ENCODE measurements at places on chromosomes 16 and 17.

GRCh38 chr17:37089956-37090355, 141.2 kb downstream of the AATF start:
- H3K4me1 ChIP-seq, result no peaks in the 10 kb centered on the region
- no peak overlapping the region for H3K4me3 ChIP-seq
- no peak overlapping the region for H3K27ac ChIP-seq
- no peak for DNase-seq
- no peaks in the 10 kb centered on the region for H3K27me3 ChIP-seq

GRCh38 chr17:3049705-3050295, 13.6 kb downstream of the OR1D5 start:
- H3K4me1 ChIP-seq, result no peaks in the 10 kb centered on the region
- H3K27me3 ChIP-seq, result no peaks in the 10 kb centered on the region
- no peak overlapping the region for H3K27ac ChIP-seq

DNA sequence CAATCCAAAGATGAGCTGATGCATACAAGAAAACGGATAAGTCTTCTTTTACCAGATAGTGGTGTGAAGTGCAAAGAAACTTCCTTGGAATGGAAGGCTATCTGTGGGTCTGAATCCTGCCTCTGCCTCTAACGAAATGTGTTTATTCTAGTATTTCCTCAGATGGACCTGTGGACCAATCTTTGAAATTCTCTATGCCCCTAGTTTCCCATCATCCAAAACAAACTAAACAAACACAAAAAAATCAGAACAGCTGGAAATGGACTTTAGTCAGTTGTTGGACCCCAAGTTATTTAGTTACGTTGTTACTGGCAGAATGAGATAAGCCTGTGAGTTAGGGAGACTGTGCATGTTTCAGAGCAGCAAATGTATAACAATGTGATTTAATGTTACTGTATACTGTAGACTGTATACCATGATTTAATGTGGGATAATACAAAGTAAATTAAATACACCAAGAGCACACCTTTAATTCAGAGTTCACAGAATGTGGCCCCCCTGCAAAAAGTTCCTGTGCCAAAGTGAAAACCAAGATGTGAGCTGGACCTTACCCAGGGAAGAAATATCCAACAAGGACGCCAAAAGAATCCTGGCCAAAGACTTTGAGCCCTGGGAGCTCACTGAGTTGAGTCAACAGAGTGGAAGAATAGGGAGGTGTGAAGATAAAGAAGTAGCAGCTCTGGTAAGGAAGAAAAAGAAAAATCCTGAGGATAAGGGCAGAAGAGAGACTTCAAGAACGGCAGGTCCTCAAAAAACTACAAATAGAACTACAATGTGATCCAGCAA, 255.2 kb downstream of the CNTNAP4 start:
- H3K4me3 ChIP-seq, result no peak overlapping the region
- no peak for DNase-seq
- no peaks in the 10 kb centered on the region for H3K27me3 ChIP-seq

GRCh38 chr16:68715471-68715870, 21.6 kb upstream of the CDH1 start:
- H3K36me3 ChIP-seq, result no peaks in the 10 kb centered on the region
- DNase-seq, result no peak
- H3K4me3 ChIP-seq, result no peak overlapping the region
- no peak overlapping the region for H3K27ac ChIP-seq
- H3K4me1 ChIP-seq, result no peaks in the 10 kb centered on the region

DNA sequence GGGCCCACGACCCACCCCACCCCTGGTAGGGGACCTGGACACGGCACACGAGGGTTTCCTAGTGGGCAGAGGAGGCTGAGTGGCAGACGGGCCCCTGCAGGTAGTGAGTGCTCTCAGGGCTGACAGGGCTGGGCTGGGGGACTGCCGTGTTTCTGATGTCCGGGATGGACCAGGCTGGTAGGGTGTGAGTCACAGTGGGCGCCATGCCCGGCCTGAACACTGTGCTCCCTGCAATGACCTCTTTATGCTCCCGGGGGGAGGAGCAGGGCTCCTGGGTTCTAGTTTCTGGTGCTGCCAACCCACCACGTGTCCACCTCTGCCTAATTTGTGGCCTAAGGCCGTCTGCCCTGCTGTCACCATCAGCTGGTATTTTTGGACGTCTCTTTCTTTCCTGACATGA, 26.3 kb downstream of the ARHGAP23 start:
- peaks cover 5% of the 10 kb centered on the region for H3K36me3 ChIP-seq
- H3K27ac ChIP-seq, result peak overlapping the region; percentile 75
- peak; percentile 67 for DNase-seq
- peaks cover 67% of the 10 kb centered on the region for H3K4me1 ChIP-seq

GRCh38 chr16:47881574-47881973, 274.2 kb downstream of the ABCC12 start:
- no peak for DNase-seq
- H3K27me3 ChIP-seq, result no peaks in the 10 kb centered on the region
- no peaks in the 10 kb centered on the region for H3K36me3 ChIP-seq
- no peaks in the 10 kb centered on the region for H3K4me1 ChIP-seq

DNA sequence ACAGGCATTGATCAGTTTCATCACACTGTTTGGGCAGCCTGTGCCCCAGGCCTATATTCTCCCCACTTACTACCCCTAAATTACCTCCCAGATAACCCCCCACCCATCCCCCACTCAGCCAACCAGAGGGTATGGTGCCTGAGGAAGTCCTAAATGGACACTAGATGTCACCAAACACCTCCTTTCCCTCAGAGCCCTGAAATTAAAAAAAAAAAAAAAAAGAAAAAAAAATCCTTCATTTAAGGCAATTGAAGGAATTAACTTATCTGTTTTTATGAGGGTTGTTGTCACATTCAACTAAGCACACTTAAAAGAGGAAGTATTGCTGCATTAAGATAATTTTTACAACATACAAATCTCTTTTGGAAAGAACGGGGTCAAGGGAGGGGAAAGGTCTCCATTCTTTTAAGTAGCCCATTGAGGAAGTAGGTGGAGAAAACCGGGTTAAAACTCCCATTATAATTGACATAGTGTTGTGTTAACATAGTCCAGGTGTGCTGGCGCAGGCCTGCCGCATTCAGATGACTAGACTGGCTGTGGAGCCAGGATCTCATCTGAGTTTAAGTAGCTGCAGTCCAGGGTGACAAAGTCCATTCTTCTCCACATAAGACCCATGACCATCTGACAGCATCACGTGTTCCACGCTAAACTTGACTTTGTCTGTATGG, 46.3 kb downstream of the SNX11 start:
- peaks cover 41% of the 10 kb centered on the region for H3K27me3 ChIP-seq
- H3K4me1 ChIP-seq, result no peaks in the 10 kb centered on the region
- H3K36me3 ChIP-seq, result no peaks in the 10 kb centered on the region
- no peak overlapping the region for H3K4me3 ChIP-seq

- no peak for DNase-seq
- no peak overlapping the region for H3K4me3 ChIP-seq
- H3K27me3 ChIP-seq, result no peaks in the 10 kb centered on the region
- H3K27ac ChIP-seq, result no peak overlapping the region
Measured at GRCh38 chr16:26196802-26197201, 505.0 kb downstream of the HS3ST4 start.

GRCh38 chr17:39969375-39969774, 6.6 kb downstream of the GSDMA start:
- H3K27ac ChIP-seq, result no peak overlapping the region
- peaks cover 5% of the 10 kb centered on the region for H3K27me3 ChIP-seq
- H3K4me1 ChIP-seq, result no peaks in the 10 kb centered on the region
- no peak for DNase-seq
- no peak overlapping the region for H3K4me3 ChIP-seq

DNA sequence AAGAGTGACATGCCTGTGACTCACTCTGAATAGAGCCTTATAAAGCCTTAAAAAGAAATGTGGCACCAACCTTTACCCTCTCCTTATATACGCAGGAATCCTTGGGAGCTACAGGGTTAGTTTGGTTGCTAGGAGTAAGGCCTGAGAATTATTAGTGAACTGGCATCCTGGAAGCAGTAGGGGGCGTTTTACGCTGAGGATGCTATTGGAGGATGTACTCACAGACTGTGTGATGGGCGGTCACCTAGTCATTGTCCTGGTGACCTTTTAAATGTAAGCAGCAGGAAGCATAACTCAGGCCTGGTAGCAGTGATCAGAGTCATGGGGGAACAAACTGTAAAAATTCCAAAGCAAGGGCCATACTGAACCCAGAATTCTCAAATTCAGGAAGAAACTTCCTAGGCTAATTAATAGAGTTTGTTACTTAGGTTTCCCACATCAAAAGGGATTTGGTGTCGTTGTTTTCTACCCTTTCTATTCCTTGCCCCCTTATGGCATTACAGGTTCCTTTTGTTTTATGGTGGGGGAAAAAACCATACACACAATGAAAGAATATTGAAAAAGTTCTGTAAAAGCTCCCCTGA, 153.8 kb downstream of the SNX11 start:
- no peak overlapping the region for H3K4me3 ChIP-seq
- no peak overlapping the region for H3K27ac ChIP-seq
- no peaks in the 10 kb centered on the region for H3K36me3 ChIP-seq
- H3K4me1 ChIP-seq, result no peaks in the 10 kb centered on the region
- DNase-seq, result no peak

Data from astrocyte (in vitro differentiated cells and primary cell).